ENCODE measurements at places on chromosomes 12 and 14.
A peak's percentile ranks its signal among the peaks of the same experiment; 100 is the strongest.

GRCh38 chr14:39704594-39704993, 272.4 kb upstream of the FBXO33 start:
- no peak for DNase-seq

DNA sequence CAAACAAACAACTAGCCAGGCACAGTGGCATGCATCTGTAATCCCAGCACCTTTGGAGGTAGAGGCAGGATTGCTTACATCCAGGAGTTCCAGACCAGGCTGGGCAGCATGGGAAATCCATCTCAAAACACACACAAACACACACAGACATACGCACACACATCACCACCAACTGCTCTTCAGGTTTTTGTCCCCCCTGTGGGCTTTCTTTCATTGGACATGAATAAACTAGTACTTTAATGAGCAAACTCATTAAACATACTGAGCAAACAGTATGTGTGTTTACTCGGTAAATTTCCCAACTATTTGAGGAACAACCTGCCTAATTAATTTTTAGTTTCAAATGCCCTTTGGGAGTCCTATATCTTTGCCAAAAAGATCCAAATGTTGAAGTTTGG, 10.1 kb upstream of the RASSF3 start:
- no peak for DNase-seq

DNA sequence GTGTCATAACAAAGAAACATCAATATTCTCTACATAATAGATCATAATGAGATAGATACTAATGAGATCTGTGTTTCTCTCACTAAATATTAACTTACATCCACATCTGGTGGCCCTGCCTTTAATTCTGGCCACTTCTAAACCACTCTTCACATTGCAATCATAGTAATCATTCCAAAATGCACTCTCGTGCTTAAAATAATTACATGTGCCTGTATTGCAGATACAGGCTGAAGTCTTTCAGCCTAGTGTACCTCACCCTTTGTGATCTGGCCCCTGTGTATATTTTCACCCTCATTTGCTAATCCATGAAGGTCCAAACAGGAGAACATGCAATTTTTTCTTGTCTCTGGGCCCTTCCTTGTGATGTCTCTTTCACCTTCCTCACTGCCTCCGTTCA, 108.0 kb downstream of the LIN7A start:
- no peak for DNase-seq

DNA sequence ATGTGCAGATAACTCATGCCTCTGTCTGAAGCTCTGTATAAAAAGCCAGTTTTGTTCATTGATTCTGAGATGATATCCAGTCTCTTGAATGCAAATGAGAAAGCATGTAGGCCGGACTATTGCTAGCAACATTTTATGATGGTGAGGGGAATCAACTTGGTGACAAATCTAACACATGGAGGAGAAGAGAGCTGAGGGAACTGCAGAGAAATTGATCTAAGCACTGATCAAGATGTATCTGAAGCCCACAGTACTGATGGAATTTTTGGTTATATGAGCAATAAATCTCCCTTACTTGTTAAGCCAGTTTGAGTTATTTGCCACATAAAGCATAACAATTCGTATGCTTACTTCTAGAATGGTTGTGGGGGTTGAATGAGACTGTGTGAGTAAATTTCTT, 295.6 kb upstream of the DDHD1 start:
- DNase-seq: no peak

DNA sequence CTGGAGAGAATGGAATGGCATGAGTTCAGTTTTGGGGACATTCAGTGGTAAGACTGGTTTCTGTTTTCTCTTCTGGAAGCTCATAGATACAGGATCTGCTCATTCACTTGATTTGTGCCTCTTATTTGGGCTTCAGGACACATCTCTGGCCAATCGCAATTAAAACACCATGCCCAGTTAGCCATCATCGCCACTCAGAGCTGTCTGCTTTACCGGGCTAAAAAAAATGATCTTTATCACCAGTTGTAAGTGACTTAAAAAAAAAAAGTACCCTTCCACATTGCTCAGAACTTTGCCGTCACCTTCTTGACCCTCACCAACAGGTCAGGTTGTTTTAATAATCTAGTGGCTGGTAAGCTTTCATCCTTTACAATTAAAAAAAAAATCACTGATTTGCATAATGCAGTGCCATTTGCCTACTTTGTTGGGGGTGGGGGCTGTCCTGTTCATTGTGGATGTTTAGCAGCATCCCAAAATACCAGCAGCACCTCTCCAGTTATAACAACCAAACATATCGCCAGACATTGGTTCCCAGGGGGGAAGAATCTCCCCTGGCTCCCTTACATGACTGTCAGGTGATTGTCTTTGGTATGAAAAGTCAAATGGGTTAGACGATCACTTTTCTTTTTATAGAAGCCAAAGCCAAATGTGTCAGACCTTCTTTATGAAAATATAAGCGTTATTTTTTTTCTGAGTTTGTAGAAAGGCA, 150.1 kb downstream of the PRKCH start:
- no peak for DNase-seq

GRCh38 chr14:32492457-32492856, 163.4 kb downstream of the AKAP6 start:
- DNase-seq: no peak

- peak; percentile 36 for DNase-seq
Measured at GRCh38 chr12:77888611-77889010, 57.9 kb downstream of the NAV3 start.

- no peak for DNase-seq
Measured at GRCh38 chr12:94150240-94151121, 2.1 kb downstream of the PLXNC1 start.

DNA sequence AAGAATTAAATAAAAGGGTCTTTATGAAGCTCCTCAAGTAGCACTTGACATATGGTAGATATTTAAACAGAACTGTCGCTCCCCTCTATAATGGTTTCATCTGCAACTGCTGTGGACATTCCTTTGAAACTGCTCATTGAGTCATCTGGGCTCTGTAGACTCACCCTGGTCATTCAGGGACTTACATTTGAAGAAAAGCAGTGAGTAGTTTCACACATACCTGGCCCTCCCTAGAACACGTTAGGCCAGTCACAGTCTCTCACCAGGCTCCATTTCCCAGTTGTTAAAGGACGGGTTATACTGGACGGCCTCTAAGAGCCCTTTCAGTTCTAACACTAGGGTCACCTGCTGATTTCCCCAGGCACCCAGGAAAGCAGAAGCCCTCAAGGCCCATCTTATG, 217.0 kb downstream of the BCL11B start:
- DNase-seq: no peak

- DNase-seq: no peak
Measured at GRCh38 chr14:29928117-29928640, 532 bp upstream of the PRKD1 start.

- DNase-seq: no peak
Measured at GRCh38 chr14:99242816-99243721, 28.9 kb downstream of the BCL11B start.

GRCh38 chr12:98819071-98819470, 174.0 kb downstream of the APAF1 start:
- no peak for DNase-seq

GRCh38 chr14:54387328-54387727, 9.5 kb upstream of the CDKN3 start:
- DNase-seq: peak; percentile 8

DNA sequence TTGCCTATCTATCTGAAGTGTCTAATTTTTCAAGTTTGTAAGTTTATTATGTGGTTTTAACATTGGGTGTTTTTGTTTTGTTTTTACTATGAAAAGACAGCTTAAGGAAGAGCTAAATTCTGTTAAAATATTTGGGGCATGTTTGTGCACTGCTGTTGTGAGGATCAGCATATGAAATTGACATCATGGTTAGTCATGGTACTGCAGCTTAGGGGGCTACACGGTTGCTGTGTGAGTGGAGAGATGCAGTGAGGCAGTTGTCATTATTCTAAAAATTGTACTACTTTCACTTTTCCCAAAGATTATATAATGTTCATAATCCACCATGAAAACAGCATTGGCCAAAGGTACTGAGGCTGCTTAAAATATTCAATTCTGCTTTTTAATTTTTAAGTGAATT, 49.0 kb downstream of the ZC3H14 start:
- DNase-seq: no peak

DNA sequence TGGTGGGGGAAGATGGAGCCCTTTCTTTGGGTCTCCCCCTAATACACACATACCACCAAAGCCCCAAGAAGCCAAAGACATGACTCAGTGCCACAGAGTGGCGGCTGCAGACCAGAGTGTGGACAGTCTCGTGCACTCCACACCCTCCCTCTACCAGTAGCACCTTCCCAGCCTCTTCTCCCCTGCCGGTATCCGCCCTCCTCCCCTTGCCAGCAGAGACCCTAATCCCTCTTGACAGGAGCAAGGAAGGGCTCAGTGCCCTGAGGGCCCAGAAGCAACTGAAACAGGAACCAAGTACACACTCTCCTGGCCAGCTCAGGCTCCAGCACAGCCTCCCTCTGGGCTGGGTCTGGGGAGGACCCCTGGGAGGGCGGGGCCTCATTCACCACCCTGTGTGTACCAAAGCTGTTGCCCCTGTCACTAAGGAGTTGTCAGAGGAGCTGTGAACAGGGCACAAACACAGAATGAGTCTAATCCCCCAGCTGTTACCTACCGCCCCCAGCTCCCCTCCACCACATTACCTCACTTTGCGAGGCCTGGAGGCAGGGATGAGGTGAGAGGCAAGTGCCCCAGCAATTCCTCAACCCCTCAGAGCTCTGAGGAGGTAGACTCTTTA, 8.2 kb downstream of the SPRYD3 start:
- DNase-seq: no peak

DNA sequence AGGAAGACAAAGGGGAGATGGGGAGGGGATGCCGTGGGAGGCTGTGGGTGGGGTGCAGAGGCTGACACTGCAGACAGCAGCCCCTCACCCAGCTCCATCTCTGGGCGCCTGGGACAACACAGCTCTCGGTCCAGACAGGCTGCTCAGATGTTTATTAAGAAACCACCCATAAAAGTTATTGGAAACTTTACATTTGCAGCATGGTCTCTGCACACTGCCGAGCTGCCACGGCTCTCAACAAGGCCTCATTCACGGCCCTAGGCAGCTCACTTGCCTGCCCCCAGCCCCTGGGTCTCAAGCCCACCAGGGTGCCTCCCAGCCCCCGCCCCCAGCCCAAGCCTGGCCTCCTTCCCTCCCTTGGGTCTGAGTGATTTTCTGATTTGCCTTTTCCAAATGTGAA, 21.0 kb upstream of the COL2A1 start:
- DNase-seq: no peak

DNA sequence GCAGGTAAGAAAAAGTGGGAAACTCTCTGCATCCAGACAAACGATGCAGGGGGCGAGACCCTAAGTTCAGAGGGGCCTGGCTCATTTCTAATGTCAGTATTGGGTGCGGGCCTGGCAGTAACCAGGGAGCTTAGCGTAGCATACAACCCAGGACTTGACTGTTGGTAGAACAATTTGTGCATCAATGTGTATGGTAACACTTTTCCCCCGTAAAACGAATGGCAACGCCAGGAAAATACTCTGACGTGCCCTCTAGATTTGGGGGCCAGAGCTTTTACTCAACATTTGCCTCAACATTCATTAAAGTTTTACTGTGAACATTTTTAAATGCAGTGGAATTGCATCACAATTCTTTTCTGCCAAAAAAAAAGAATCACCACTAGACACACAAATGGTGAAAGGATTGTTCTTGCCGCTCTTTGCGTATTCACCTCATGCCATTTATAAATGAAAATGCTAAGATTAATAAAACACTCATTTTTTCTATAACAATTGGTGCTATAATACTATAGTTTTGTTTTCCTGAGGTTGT, 867 bp downstream of the RHOJ start:
- DNase-seq: no peak

DNA sequence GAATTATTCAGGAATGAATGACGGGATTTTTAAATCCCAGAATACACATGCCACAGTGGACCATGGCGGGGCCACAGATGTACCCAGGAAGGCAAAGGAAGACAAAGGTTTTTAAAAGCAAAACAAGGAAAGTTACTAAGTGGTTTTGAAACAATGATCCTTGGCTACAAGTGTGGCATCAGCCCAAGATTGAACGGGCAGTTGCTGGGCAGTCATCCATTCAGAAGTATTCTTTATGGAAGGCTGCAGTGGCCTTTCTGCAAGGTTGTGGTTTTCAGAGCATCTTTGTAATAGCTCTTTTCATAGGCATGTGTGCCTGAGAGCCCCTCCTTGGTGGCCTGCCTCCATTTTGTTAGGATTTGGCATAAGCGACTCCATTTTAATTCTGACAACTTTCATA, 13.4 kb upstream of the IFI27 start:
- DNase-seq: no peak

DNA sequence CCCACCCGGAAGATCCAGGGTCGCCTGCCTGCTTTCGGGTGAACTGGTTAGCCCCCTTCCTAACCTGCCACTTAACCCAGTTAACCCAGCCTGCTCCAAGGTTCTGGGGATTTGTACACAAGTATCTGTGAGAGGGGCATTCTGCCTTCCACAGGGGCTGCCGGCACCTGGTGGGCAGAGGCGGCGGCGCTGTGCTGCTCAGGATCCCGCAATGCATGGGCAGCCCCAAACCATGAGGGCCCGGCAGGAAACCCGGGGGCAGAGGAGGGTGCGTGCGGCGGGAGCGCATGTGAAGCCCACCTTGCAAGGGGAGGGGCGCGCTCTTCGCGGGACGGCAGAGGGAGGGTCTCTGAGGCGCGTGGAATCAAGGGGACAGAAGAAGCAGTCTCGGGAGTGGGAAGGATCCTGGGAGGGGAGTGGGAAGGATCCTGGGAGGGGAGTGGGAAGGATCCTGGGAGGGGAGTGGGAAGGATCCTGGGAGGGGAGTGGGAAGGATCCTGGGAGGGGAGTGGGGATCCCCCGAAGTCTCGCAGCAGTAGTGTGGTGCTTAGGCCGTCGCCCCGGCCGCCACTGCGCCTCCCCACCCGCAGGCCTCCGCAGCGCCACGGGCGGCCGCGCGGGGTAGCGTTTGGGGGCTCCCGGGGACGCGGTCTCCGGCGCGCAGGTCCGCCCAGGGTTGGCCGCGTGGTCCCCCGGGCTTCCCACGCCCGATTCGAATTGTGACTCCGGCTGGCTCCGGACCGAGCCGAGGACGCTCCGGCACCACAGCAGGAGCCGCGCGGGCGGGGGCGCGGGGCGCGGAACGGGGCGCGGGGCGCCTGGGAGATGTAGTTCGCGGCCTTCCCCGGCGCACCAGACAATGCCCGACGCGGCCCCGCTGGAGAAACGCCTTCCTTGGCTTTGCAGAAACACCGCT, 4.9 kb upstream of the MTA1 start:
- no peak for DNase-seq

DNA sequence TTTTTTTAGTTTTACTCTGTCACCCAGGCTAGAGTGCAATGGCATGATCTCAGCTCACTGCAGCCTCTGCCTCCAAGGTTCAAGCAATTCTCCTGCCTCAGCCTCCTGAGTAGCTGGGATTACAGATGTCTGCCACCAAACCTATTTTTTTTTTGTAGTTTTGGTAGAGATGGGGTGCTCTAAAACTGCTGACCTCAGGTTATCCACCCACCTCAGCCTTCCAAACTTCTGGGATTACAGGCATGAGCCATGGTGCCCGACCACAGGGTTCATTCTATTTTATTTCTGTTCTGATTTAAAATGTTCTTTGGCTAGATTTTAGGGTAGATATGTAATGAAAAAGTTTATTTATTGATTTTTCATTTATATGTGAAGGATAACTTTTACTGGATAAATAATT, 1062.8 kb upstream of the NOVA1 start:
- DNase-seq: no peak
